Amniotic stem cell (primary cell): ENCODE measurements at places on chromosomes 7 and 10.

- DNase-seq, result peak; percentile 86
Observed at GRCh38 chr7:22572937-22573336, 72.9 kb upstream of the STEAP1B start.

- DNase-seq, result peak; percentile 18
Observed at GRCh38 chr10:42783181-42783549, 570 bp downstream of the BMS1 start.

DNA sequence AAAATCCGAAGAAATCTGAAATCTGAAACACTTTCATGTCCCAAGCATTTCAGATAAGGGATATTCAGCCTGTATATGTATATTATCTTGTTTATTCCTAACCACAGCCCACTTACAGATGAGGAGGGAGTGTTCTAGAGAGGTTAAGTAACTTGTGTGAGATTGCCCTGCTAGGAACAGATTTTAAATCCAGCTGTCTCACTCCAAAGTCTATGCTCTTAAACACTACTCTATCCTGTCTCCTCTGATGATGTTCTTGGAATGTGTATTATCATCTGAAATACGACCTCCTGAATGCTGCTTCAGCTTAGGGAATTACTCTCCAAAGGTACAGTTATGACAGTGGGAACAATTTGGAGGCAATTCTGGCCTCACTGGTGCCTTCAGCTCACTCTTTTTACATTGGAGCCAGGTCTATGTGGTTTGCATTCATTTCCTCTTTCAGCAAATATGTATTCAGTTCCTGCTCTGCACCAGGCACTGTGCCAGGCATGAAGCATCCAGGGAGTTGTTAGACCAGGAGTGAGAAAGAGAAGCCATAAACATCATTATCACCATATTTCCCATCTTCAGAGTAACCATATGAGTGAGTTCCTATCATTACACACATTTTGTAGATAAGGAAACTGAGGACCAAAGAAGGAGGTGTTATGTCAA is 70.2 kb downstream of the NOC3L start:
- no peak for DNase-seq

- DNase-seq, result no peak
Observed at GRCh38 chr10:116970050-116970449, 34.9 kb downstream of the SHTN1 start.

DNA sequence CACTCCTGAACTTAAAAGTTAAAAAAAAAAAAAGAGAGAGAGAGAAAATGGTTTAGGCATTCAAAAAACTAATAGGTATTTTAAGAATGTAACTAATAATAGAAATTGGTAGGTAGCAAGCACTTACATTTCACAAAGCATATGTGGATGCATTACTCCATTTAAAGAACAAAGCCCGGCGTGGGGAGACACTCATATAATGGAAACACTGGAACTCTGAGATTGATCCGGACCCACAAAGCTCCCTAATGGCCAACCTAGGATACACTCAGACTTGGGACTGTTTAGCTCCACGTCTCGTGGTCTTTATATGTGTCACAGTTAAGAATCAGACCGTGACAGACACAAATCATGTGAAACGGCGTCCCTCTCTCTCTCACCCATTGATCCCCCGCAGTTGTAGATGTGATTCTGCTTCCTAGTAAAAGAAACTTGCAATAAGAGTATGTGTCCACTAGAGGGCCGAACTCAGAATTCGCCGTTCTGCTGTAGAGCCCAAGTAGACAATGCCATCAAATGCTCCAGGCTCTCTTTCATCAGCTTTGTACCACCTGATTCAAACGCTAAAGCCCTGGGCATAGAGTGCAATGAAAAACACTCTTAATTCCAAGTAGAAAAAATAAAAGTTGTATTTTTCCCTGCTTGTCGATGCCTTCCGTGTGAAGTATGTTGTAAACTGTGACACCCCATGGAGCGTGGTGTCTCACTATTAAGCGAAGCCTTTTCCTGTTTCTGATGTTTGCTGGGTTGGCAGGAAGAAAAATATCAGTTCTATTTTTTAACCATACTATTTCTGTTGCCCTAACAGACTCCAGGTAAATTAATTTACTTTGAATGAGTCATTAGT is 429.0 kb upstream of the MTPN start:
- peak; percentile 31 for DNase-seq

- no peak for DNase-seq
Observed at GRCh38 chr7:68058014-68058413, 1061.4 kb downstream of the TYW1 start.

DNA sequence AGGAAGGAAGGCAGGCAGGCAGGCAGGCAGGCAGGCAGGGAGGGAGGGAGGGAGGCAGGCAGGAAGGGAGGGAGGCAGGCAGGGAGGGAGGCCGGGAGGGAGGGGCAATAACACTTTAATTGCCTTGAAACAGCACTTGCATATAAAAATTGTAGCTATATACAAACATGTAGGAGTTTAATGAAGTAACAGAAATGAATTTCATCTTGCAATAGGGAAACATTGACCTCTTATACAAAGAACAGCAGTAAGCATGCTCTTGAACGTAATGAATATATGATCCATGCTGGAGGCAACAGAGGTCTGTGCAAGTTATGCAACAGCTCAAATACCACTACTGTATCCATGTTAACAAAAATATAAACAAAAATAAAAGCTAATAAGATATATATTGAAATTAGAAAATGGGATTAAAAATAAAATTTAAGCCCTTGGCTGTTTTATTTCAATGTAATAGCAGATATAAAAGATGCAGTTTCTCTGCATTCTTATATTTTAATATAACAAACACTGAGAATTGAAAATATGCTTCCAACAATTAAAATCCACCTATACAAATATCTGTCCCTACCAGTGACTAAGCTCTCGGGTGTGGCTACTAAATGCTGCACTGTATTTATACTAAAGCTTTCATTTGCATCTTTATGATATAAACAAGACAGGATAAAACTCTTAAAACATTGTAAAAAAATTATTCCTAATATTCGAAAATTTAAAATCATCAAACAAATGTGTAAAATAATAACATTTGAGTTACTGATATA is 50.3 kb downstream of the CACNA2D1 start:
- DNase-seq, result no peak
